Activated T-helper 1 cell treated with anti-CD3 and anti-CD28 coated beads, Interleukin-12 subunit alpha, Interleukin-12 subunit beta, Interleukin-2, Interleukin-4 antibody, amounts not matched to agents 30 ng/mL and 10 ng/mL and 1 ng/mL, durations not matched to agents 14 hours and 24 hours and 36 hours (primary cell): ENCODE measurements at places on chromosomes 2 and 18. TPM values are rescaled to one million over a fixed set of nuclear protein-coding genes. Genes with fewer than 3 reads are reported as not detected.

The CLEC4F gene
- total RNA-seq = 0.10 TPM in 1 of 2 replicates, not detected in the other

The RAD51AP2 gene
- not detected in 2 replicates for total RNA-seq

The CACNB4 gene
- total RNA-seq = 0.39 and 0.83 TPM in 2 replicates

DNA sequence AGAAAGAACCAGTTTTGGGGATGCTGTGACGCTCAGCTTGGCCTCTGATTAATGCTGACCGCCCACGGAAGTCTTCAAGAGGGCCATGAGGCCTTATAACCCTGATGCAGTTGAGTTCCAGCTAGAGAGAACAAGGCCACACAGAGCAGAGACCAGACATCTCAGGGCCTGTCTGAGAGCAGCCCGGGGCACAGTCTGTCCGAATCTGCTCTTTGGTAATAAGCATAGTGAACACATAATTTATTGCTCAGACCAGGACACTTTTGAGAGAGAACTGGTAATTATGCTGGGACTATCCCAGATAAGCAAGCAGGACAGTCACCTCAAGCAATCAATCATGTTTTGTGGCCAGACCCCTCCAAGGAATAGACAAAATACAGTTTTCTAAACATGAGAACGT, 68.5 kb downstream of the STPG4 start:
- DNase-seq = no peak

DNA sequence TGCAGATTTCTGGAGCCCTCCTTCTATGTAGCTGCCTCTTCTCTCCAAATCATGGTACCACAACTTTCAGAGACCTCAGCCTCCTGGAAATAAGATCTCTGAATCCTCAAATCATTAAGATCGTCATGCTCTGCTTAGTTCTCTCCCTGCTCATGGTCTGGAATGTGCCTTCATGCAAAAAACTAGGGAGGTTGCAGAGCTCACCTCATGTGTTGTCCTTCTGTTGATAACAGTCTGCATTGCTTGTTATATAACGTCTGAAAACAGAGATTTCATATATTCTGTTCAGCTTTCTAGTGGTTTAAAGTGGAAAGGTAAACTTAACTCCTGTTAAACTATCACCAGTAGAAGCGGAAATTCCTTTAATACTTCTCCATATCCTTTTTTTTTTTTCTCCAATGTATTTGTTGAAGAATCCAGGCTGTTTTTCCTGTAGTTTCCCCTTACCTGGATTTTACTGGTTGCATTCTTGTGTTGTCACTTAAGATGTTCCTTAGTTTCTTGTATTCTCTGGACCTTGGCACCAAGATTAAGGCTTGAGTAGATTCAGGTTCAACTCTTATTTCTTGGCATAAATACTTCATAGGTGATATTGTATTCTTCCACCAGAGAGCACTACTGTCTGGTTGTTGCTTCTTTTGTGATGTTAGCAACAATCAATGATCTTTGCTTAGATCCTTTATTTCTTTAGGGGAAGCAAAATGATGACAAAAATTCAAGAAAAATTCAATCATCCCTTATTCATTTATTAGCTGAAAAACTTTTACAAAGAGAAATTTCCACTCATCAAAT, 211.3 kb downstream of the LOXHD1 start:
- DNase-seq = no peak

DNA sequence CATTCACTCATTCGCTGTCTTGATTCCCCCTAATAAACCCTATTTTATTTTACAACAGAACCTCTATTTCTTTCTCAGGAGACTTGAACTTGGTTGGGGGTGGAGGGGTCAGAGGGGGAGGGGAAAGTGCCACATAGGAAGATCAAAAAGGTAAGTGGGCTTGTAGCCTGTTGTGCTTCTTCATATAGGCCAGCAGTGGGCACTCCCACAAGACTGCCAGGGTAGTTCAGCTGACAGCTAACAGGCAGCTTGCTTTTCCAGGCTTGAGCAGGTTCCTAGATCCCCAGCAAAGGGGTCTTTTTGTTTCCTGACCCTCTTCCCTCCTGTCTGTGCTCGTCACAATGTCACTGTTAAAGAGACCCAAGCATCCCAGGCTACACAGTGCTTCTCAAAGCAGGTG, 829 bp upstream of the KIAA2012 start:
- DNase-seq = no peak

- DNase-seq = no peak
Observed at GRCh38 chr18:38307914-38308313, 742.3 kb upstream of the CELF4 start.

- no peak for DNase-seq
Observed at GRCh38 chr2:202423139-202423538, 47.0 kb downstream of the BMPR2 start.

- no peak for DNase-seq
Observed at GRCh38 chr2:49933711-49934110, 779.4 kb upstream of the FSHR start.

DNA sequence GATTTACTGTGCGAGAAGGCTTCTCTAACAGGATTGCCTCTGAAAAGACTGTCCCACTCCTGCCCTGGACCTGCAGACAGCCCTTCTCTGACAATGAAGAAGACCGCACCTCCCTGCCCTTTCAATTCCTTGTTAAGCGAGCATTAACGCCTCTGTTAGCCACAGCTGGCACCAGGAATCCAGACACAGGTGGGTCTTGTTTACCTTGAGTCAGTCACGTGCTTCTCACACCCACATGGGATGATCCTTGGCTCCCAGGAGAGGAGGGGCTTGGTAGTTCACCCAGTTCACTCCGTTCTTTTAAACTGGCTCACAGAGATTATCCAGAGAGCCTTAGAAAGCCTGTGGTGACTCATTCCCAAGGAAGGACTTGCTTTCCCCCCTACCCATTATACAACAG, 410.5 kb upstream of the MEIS1 start:
- no peak for DNase-seq

DNA sequence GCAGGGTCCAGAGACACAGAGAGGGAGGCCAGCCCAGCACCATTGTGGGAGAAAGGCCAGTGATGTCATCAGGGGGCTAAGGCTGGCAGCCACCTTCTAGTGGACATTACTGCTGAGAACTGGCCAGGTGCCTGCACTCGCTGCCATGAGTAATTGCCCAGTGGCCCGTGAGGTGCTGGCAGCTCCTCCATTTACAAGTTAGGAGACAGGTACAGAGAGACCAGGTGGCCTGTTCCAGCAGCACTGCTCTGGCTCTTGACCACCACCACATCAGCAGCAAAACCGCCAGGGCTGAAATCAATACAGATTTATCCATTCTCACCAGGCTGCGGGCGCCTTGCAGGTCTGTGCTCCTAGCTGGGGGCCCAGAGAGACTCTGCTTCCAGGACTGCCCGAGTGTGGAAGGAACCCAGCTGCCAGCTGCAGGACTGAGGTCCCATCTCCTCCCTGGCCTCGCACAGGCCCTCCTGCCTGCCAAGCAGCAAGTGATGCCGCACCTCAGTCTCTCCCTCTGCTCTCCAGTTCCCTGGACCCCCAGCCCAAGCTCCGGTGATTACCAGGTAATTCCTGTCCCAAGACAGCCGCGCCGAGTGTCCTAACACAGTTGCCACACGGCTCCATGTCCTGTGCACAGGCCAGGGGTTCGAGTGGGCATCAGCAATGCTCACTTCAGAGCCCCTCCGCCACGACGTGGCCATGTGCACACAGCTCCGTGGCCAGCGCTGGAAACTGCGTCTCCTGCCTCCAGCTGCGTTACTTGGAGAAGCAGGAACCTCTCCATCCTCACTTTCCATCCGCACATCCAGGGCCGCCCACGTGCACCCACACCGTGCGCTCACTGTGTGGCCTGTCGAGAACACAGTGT, 101.0 kb upstream of the CTDP1 start:
- DNase-seq = no peak

- no peak for DNase-seq
Observed at GRCh38 chr2:174607584-174607983, 10.0 kb upstream of the WIPF1 start.

DNA sequence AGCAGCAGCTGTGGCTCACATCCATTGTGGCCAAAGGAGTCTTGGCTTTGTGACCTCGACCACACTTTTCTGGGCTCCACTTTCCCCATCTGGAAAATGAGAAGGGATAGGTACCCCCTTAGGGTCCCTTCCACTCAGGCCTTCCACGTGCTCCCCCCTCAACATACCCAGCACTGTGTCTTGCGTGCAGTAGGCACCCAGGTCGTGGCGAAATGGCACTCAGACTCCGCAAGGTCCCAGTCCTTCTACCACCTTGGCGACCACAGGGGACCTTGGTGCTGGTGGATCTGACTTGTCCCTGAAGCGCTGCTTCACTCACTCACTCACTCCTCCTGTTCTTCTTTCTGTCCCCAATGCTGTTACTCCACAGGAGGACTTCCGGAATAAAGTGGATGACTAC, 19.9 kb upstream of the SCLY start:
- DNase-seq = no peak

GRCh38 chr18:7567474-7568425, 634 bp downstream of the PTPRM start:
- DNase-seq = no peak

GRCh38 chr2:134287323-134287722, 33.5 kb downstream of the MGAT5 start:
- no peak for DNase-seq

DNA sequence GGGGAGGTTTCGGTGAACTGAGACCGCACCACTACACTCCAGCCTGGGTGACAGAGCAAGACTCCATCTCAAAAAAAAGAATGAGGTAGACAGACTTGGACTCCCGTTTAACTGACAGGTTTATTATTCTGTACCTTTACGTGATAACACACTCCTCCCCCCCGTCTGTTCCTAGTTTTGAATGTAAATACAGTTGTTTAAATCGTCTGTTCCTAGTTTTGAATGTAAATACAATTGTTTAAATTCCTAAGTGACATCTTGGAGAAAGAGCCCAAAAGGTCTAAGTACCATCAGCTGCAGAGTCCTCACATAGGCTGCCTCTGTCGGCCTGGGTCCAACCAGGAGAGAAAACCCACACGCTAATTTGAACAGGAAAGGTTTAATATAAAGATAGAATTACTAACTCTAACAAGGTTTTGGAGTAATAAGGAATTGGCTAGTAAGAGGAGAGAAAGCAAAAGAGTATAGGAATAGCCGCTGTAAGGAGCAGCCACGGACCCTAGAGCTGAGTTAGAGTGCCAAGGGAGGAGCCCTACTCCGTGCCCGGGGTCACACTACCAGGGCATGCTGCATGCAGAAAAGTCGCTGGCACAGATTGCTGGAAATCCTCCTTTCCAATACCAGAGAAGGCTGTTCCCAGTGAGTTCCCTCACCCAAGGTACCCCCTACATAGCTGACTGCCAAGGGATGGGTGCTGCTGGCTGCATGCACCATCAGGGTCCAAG, 83.5 kb upstream of the RANBP2 start:
- no peak for DNase-seq
